Effector CD4-positive, alpha-beta T cell (primary cell): ENCODE measurements at places on chromosomes 3 and 15.

DNA sequence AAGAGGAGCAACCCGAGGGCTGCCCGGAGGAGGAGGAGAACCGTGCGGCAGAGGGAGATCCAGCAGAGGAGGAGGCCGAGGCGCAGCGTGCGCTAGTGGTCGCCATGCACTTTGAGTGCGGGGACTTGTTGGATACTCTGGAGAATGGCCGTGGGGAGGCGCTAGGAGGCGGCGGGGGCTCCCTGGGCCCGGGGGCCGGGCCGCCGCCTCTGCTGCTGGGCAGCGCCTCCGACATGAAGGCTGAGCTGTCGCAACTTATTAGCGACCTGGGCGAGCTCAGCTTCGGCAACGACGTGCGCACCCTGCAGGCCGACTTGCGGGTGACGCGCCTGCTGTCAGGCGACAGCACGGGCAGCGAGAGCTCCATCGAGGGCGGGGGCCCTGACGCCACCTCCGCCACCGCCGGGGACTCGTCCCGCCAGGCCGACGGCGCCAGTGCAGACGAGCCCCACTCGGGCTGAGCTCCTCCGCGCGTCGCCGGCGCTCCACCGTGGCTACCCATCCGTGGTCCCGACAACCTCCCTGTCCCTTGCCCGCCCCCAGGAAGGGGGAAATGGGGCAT, 2.0 kb downstream of the FAM43A start:
- DNase-seq, result peak; percentile 62

- peak; percentile 16 for DNase-seq
Observed at GRCh38 chr3:43180027-43180426, 74.1 kb upstream of the POMGNT2 start.

DNA sequence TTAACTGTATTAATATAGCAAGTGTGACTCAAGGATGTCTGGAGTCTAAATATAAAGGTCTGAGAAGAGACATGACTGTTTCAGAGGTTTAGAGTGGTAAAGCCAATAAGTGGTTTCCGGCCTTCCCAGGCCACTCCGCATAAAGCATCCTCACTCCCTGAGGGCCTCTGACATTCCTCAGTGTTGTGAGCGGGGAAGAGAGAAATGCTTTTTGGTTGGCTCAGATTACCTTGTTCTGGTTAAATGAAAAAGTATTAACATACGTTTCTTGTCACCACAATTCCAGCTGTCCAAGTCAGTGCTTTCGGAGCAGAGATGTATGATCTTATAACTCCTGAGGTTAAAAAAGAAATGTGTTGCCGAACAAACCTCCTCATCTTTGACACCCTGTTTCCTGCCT, 103.8 kb downstream of the RBMS3 start:
- no peak for DNase-seq

GRCh38 chr3:45985532-45986302, 9.9 kb downstream of the FYCO1 start:
- no peak for DNase-seq

DNA sequence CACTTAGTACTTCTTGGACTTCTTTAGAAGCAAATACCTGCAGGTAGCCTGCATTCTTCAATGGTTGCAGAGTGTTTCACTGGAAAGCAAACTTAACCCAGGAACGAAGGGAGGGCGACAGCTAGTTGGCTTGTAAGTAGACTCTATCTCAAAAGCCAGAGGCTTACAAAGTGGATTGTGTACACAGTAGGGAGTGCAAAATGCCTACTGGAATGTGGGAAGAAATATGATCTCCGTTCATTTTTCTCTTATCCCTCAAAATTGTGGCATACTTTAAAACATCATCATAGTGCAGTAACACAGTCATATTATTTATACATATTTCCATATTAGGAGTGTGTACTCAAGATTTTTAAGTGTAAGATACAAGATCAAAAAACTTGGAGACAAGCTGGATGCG, 155.7 kb downstream of the LIPC start:
- DNase-seq, result no peak

- DNase-seq, result no peak
Observed at GRCh38 chr3:49133226-49133951, 539 bp upstream of the LAMB2 start.

GRCh38 chr3:56826831-56827722, 25.3 kb upstream of the ARHGEF3 start:
- DNase-seq, result no peak

- no peak for DNase-seq
Observed at GRCh38 chr15:67241132-67241855, 13.2 kb downstream of the AAGAB start.

DNA sequence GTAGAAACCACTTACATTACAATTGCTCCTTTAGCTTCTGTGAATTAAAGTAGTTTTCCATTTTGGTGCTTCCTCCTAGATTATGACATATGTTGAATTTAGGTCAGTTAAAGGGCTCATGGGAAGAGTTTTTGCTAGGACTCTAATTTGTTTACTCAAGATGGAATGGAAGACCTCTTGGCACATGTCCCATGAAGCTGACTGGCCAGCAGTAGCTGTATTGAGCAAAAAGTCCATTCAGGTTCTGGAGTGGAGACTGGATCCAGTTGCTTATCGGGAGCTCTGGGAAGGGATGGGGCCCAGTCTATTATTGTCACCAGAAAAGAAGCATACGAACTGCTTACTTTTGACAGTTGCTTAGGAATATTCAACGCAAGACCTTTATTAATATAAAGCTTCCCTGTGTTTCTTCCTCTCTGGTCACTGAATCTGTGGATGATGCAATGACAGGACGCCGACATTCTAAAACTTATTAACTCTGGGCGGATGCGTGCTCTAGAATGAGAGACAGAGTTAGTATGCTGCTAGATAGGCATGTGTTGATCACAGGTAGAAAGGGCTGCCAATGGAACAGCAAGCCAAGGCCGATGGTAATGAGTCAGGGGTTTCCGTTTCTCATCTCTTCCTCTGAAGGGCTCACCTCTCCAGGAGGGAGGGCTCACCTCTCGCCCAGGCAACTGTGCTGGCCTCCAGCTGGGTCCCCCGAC, 155.8 kb downstream of the NR1D2 start:
- DNase-seq, result no peak
